IMR-90 (cell line): ENCODE measurements at places on chromosomes 5 and 9. TPM values are rescaled to one million over a fixed set of nuclear protein-coding genes. Genes with fewer than 3 reads are reported as not detected.

PCDHB10 gene
- under 0.01 and 0.18 TPM in 2 replicates for total RNA-seq

DNA sequence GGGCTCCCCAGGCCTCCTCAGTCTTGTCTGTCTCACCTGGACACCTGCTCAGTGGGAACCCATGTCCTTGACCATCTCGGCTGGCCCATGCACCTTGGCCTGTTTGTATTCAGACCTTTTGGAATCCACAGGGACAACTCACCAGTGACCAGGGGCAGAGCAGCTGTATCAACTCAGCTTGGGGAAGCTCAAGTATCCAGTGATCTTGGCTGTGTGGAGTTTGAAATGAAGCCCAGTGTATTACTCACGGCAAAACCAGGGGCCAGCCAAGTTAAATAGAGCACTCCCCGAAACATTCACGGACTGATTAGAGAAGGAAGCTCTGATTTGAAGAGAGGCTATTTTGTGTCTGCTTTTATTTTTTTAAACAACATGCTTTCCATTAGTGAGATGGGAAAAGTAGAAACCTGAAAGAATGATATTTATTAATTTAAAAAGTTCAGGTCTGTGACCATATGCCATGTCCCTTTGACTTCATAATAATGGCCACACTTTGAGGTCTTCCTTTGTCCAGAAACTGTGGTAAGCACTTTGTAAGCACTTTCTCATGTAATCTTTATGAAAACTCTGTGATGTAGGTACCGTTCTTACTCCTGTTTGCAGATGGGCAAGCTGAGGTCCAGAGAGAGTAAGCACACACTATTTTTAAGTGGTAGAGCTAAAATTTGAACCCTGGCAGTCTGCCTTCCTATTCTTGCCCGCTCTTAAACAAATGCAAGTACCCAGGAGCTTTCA is 656.5 kb downstream of the BNC2 start:
- DNase-seq, result peak; percentile 99

DNA sequence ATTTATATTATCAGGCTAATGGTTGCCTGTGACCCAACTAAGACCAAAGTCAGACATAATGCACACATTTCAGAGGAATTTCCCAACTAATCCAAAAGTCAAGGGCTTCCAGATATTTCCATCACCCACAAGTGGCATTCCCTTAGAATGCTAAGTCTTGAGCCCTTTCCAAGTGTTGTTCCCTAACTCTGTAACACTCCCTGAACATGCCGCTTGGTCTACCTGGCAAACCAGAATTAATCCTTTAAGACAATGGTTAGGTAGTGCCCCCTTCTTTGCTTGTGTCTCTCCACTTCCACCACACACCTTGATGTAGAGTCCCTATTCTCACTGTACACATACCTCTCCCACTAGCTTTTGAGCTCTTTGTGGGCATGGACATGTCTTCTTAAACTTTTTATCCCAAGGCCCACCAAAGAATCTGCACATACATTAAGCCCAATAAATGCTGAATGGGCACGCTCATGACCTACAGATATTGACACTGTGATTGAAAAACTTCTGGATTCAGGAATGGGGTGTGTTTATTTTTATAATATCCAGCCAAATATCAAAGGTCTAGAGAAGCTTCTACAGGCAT is 37.8 kb upstream of the IFNE start:
- DNase-seq, result no peak

FBXO10 gene
- 6.6 and 7.5 TPM in 2 replicates for total RNA-seq
